ENCODE measurements at places on chromosomes 2 and 18.

DNA sequence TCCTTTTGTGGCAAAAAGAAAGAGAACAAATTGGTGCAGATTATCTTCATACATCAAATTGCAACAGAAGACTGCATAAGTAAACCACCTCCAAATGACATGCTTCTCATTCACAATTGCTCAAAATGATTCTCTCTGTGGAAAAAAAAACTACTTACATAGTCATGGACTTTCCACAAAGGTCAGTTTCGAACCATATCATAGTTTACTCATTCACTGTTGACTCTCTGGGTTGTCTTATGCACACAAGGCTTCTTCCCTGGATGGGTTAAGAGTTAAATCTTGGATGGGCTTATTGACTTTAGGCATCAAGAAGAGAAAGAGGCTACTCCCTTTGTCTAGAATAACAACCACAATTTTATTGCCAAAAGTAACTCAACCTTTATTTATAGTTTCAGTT lies 91.3 kb upstream of the RAB27B start:
- peak; percentile 51 for DNase-seq

- DNase-seq, result no peak
These were observed 82.5 kb downstream of the SPP2 start for GRCh38 chr2:234133004-234133403.

DNA sequence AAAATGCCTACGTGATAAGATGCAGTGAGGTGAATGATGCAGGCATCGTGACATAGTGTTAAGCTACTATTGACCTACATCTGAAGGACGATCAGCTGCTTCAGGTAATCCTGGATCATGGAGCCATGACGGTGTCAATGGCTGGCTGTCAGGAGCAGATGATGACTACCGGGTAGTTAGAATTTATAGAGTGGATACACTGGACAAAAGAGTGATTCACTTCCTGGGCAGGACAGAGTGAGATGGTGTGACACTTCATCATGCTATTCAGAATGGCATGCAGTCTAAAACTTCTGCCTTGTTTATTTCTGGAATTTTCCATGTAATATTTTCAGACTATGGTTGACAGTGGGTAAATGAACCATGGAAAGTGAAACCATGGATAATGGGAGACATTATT lies 29.5 kb downstream of the METTL8 start:
- peak; percentile 94 for DNase-seq

DNA sequence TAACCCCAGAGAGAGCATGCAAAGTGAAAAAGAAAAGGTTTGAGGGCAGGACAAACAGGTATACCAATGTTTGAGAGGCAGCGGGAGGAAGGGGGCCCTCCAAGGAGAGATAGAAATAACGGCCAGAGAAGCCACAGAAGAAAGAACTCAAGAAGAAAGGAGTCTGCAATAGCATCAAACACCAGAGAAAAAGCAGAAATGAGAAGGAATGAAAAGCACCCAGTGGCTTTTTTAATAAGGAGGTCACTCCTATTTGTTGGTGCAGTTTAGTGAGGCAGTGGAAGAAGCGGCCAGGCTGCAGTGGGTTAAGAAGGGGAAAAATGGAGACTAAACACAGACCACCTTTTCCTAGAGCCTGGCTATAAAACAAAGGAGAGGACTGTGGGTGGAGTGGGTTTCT lies 177.2 kb downstream of the THADA start:
- no peak for DNase-seq

DNA sequence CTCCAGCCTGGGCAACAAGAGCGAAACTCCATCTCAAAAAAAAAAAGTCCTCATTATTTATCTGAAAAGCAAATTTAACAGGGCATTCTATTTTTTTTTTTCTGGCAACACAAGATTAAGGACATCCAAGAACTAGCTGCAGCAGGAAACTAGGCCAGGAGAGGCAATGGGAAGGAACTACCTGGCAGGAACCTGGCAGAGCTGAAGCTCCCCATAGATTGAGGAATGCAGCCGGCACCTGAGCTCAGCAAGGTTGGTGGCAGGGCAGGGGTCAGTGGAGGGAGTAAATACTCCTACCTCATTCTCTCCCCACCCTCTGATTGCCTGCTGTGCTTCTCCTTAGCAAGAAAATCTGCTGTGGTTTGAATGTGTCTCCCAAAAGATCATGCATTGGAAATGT lies 30.4 kb upstream of the LAPTM4A start:
- no peak for DNase-seq

DNA sequence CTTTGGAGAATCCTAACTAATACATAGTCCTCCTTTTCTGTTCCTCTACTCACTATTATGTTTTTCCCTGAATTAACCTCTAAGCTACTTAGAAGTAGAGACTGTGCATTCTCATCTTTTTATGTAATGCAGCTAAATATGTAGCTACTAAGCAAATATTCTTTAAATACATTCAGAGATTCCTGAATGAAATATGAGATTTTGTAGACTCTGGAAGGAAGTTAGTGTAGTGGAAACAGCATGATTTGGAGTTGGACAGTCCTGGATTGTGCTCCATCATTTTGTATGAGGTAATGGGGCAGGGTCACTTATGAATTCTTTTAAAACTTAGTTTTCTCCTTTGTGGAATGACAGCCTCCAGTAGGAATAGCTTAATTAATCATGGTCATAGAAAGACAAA lies 24.7 kb upstream of the NT5C1B start:
- DNase-seq, result no peak

GRCh38 chr2:240916571-240917008 lies 10.5 kb downstream of the CROCC2 start:
- no peak for DNase-seq

- no peak for DNase-seq
These were observed 59.5 kb downstream of the R3HDM1 start for GRCh38 chr2:135590619-135591260.

DNA sequence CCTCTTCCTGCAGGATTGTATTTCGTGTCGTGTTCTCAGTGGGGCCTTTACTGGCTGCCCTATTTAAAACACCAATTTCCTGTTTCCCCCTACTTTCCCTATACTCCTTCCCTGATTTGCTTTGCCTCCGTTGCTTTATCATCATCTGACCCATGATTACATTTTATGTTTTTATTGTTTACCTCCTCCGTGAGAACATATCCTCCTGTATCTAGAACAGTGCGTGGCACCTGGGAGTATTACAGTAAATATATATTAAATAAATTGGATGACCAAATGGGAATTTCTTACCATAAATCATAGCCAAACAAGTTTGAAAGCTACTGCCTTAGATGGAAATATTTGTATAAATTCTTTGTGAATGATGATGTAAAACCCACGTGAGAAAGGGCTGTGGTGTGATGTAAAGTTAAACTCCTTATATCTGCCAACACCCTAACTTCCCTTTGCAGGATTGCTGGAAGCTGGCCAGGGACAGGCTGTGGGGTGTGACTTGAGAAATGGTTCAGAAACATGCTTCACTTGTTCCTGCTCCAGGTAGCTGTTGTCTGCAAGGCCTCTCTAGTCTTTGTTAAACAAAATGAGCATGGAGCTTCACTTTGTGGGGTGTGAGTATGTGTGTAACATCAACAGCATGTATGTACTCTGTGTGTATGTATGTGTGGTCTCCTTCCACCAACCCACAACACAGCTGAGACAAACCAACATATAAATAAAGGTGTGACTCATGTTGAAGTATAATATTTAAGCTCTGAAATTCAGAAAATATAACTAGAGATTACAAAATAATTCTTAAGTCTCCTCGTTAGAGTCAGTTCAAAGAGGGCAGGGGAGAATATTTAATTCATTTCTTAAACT lies 40.3 kb downstream of the LHCGR start:
- peak; percentile 8 for DNase-seq

GRCh38 chr2:223613017-223613950 lies 11.1 kb upstream of the SCG2 start:
- DNase-seq, result peak; percentile 94

DNA sequence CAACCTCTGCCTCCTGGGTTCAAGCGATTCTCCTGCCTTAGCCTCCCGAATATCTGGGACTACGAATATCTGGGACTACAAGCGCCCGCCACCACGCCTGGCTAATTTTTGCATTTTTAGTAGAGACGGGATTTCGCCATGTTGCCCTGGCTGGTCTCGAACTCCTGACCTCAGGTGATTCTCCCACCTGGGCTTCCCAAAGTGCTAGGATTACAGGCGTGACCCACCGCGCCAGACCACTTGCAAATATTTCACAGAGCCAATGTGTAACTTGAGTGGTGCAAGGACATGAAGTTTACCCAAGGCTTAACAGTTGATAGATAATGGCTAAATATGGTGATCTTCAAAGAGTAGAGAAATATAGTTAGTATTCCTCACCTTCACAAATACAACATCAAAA lies 14.1 kb upstream of the MTIF2 start:
- no peak for DNase-seq

GRCh38 chr2:101753720-101754490 lies 56.4 kb downstream of the MAP4K4 start:
- DNase-seq, result peak; percentile 25

DNA sequence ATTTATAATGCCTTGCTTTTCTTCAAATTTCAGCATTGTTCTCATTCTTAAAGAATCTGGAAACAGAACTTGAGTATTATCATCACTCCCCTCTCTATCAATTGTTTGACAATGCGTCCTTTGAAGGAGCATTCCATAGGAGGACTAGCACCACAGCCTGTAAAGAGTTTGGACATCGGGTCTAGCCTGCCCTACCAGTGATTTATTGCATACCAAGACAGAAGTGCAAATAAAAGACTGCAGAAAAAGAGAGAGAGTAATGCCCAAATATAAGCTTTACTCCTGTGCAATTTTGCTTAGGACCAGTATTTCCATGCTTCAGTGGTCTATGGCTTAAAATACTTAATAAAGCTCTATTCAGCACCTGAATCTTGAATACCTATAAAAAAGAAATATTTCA lies 55.4 kb upstream of the MAP2 start:
- DNase-seq, result no peak

DNA sequence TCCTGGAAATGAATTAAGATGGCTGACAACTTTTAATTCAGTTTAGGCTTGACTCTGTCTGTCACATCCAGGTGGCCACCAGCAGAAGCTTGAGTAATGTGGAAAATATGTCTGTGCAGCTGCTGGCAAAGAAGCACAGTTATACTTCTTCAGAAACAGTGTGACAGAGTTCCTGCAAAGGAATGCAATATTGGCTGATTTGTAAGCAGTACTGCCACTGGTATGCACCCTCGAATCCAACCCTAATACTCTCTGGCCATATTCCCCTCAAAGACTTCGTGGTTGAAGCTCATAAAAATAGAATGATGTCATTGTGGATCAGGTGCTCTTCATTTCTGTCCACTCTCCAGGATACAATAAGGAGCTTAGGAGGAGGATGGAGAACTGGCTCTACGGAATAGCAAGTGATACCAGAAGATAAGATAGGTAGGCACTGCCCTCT lies 86.2 kb downstream of the METTL8 start:
- DNase-seq, result no peak

- DNase-seq, result no peak
These were observed 92.4 kb downstream of the INPP5D start for GRCh38 chr2:233152541-233152940.

- DNase-seq, result peak; percentile 72
These were observed 830 bp downstream of the DNER start for GRCh38 chr2:229713371-229714079.

- no peak for DNase-seq
These were observed 266.1 kb upstream of the HDAC4 start for GRCh38 chr2:239666855-239667376.

DNA sequence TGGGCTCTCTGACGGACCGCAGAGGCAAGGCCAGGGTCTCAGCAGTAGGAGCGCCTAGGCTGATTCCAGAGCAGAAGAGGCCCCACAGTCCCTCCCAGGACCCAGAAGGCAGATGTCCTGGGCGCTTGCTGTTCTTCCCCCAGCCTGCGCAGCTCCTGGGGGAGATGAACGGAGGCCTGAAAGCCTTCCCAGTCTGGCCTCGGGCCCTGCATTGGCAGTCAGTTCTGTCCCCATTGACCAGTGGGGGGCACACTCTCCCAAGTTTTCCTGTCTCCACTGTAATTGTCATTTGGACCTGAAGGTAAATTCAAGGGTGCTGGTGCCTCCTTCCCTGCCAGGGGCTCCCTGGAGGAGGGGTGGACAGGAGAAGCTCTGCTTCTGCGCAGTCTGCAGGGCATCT lies 345.7 kb downstream of the CYP26B1 start:
- peak; percentile 56 for DNase-seq

- DNase-seq, result peak; percentile 73
These were observed 64.9 kb downstream of the LPIN2 start for GRCh38 chr18:2948038-2948437.

DNA sequence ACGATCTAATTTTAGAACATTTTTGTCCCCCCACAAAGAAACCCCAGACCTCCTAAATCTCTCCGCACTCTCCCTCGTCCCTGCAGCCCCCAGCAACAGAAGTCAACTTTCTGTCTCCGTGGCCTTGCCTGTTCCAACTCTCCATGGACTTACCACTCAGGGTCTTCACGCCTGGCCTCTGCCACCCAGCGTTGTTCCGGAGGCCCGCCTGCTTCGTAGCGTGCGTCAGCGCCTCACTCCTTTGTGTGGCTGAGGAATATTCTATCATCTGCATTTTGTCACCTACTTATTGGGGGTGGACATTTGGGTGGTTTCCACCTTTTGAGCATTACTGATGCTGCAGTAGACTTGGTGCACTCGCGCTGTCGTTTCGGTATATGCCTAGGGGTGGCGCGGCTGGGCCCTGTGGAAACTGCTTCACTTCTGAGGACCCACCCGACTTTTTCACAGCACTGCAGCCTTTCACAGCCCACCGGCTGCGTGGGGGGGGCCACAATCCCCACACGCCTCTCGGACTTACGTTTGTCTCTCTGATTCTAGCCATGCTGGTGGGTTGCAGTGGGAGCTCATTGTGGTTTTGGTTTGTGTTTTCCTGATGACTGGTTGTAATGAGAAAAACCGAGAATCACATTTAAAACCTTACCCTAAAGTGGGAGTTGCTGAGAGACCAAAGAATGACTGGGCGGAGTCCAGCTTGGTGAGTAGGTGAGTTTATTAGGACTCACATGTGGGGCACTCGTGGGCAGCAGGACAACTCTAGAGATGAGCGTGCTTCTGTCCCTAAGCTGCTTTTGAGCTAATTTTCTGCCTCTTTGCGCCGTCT lies 1.4 kb upstream of the HSBP1L1 start:
- no peak for DNase-seq

DNA sequence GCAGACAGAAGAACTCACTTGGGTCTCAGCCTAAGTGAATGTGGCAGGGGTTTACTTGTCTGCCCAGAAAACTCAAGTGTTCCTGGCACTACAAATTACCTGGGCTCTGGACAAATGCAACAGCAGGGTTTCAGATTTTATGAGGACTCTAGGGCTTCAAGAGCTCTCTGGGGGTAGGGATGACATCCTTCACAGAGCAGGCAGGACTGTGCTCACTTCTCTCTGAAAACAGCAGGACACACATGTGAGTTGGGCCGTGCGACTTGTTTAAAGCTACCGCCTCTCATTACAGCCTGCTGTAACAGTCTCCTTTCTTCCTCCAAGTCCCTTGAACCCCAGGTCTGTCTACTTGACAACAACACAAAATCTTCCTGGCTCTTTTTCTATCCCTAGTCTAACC lies 212.6 kb downstream of the EN1 start:
- no peak for DNase-seq

DNA sequence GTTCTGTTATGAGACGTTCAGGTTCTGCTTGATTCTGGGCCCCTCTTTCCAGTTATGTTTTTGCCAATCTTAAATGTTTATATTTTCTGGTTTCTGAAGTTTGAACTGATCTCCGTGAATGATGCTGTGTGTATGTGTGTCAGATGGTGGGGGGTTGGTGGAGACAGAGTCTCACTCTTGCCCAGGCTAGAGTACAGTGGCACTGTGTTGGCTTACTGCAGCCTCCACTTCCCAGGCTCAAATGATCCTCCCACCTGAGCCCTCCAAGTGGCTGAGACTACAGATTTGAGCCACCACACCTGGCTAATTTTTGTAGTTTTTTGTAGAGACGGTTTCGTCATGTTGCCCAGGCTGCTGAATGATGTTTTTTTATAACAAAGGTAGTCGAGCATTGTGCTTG lies 45.9 kb downstream of the PSMD14 start:
- DNase-seq, result no peak
